ENCODE measurements at places on chromosomes 11 and 22.

DNA sequence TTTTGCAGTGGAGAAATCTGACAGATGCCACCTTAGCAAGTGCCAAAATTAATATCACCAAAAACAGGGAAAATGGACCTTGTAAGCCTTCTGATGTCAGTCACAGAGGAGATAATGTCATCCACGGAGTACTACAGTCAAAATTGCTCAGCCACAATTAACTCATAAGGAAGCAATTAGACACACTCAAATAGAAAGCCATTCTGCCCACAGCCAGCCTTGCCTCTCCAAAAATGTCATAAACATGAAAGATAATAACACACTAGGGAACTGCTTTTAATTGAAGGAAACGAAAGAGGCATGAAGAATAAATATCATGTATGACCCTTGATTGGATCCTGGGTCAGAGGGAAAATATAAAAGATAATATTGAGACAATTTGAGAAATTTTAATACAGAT, 505.6 kb upstream of the API5 start:
- DNase-seq: peak; percentile 30

DNA sequence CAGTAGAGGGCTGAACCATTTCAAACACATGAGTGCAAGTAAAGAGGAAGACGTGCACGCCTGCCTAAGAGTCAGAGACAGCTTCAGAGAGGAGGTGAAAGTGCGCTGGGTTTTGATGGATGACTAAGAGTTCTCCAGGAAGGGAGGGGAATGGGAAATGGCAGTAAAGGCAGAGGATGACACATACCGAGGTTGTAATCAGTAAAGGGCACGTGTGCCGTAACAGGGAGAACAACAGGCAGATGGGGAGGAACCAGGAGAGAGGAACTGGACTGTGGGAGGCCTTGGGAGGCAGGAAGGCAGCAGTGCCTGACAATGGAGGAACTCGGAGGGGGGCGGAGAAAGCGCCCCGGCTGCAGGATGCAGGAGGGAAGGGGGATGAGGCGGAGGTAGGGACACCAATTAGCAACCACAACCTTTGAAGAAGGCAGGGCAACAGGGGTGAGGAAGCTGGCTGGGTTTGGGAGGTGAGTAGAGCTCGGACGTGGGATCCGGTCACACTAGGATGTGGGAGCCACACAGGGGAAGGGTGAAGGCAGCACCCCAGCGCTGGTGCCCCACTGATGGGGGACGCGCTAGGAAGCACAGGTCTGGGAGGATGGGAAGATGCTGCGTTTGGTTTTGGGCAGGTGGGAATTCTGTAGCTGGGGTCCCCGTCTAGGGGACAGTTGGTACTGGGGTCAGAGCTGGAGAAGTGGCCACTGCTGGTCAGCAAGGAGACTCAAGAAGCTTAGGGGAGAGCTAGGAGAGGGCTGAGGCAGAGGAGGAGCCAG, 67.4 kb downstream of the SCUBE1 start:
- DNase-seq: no peak

DNA sequence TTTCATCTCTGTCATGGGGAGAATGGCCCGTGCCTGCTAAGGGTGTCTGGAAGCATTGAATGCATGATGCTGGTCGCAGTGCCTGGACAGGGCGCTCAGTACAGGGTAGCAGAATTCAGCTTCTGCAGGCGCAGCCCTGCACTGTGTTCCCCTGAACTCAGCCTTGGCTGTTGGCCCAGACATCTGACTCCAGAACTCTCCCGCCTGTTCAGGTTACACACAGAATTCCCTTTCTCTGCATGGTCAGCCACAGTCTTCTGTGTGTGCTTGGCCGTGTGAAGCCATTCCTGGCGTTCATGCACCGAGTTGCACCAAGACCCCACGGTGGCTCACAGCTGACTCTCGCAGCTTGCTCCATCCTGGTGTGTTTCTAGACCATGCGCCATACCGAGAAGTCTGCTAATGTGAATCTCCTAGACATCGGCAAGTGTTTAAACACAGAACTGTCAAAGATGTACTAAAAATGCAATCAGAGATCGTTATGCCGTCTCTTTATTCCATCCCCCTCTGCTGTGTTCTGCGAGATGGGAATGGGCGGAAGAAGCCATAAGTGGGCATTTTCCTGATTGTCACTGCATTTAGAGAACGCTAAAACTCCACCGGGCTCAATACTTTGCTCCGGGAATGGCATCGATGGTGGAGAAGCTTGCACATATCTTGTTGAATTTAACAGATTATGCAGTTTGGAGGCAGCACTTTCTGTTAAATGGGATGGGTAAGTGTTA, 55.6 kb downstream of the MPPED1 start:
- DNase-seq: no peak

GRCh38 chr11:130876931-130877915, 39.1 kb downstream of the SNX19 start:
- DNase-seq: no peak

DNA sequence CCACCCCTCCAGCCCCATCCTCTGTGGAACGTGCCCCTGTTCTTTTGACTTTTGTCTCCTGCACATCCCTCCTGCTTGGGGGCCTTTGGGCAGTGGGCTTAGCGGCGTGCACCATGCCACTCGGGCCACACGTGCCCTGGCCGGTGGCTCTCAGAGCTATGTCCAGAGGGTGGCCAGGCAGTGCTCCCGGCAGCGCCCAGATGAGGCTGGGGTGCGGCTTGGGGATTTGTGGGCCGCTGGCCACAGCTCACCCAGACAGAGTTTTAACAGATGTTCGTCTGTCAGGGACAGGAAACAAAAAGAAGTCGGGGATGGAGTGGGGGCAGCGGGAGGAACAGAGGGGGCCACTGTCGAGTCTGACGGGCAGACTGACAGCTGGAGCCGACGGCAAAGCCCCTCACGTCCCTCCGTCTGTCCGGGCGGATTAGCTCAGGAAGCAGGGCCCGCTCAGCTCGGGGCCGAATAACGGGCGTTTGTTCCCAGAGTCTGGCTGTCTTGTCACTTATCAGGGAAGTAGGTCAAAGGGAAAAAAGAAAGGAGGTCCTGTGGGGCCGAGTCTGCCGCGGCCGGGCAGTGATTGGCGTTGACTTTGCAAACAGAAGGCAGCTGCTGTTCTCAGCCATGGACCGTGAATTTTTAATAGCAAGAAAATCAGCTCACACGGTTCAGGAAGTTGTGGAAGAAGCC, 61.6 kb downstream of the LRP5 start:
- peak; percentile 96 for DNase-seq

GRCh38 chr22:17096071-17096470, 11.3 kb downstream of the IL17RA start:
- no peak for DNase-seq

- no peak for DNase-seq
These were observed 16.5 kb upstream of the TPBGL start for GRCh38 chr11:75223954-75224643.

DNA sequence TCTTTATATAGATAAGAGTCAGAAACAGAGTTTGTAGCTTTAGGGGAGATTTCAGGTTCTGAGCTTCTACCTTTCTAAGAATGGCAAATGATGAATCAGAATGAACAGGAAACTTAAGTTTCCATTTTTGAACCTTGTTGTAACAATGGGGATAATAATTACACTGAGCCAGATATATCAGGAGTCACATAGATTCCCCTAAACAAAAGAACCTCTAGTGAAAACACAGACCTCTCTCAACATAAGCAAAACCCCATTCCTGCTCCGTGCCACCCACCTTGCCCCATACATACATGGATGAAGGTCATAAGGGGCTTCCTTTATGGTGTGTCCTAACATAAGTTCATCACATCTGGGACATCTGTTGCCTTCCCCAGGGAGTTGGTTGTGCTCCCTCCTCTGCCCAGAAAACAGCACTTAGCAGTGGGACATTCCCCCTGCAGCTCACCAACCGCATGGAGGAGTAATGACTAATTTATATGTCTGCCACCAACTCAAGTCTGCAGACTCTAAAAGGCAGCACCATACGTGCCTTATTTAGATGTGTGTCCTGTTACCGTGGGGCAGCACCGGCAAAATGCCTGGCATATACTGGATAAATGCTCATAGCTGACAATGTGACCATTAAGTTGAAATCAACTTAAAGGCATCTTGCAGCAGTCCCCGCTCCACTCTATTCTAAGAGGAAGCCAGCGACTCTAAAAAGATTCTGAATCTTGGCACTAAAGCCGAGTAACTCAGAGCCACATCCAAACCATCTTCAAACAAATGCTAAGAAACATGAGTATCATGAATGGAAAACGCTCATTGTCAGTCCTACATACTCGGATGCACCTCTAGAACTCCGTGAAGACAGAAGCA, 8.0 kb downstream of the JAML start:
- DNase-seq: no peak

DNA sequence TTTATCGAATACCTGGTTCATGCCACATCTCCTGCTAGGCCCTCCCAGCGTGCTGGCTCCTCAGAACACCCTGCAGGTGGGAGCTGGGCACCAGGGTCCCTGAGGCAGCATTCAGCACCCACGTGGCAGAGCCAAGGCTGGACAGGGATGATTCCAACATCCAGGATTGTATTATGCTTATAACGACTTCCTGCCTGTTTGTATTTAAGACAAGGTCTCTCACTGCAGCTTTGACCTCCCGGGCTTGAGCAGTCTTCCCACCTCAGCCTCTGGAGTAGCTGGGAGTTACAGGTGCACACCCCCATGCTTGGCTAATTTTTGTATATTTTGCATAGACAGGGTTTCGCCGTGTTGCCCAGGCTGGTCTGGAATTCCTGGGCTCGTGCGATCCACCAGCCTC, 64.7 kb upstream of the WNT7B start:
- DNase-seq: no peak

DNA sequence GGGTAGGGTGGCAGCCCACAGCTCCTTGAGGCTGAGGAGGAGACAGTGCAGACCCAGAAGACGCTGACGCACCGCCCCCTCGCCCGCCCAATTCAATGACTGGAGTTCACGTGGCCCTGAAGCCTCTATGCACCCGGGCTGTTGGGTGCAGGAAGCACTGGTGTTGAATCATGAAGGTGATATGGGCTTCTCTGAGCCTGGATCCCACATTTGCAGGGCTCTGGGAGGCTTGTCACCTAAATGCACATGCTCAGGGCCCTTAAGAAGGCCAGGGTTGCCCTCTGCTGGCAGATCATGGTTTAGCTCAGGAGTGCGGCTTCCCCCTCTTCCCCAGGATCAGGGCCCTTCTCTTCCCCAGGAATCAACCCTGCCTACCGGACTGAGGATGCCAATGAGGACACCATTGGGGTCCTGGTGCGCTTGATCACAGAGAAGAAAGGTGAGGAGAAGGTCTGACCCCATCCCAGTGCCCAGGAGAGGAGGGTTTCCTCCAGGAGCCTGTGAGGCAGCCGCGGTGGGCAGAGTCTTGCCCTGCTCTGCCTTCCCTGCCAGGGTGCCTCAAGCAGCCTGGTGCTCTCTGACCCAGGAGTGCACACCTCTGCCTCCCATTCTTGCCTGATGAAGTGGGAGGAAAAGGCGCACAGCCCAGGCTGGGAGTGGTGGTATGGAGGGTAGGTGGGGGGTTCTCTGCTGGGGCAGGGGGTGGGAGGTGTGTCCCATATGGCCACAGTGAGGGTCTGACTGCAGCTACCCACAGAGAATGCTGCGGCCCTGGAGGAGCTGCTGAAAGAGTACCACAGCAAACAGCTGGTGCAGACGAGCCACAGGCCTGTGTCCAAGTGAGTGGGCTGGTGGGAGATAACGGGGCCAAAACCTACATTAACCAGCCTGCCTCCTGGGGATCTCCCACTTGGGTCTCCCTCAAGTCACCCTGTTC, 17.5 kb downstream of the RELT start:
- peak; percentile 92 for DNase-seq

DNA sequence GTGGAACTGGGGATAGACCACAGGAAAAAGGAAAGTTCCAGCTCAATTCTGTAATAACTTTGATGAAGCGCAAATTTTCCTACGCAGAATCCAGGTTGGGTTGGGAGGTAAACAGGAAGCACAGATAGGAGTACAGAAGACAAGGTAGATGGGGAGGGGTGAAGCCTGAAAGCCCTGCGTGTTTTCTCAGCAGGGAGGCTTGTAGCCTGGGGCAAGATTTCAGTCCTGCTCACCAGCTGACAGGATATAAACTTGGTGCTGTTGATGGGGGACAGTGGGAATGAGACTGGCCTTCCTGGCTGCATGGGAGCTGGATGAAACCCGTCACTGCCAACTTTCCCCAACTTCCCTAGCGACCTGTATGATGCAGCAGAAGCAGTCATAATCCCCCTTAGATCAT, 114.9 kb downstream of the ARHGAP32 start:
- DNase-seq: no peak

DNA sequence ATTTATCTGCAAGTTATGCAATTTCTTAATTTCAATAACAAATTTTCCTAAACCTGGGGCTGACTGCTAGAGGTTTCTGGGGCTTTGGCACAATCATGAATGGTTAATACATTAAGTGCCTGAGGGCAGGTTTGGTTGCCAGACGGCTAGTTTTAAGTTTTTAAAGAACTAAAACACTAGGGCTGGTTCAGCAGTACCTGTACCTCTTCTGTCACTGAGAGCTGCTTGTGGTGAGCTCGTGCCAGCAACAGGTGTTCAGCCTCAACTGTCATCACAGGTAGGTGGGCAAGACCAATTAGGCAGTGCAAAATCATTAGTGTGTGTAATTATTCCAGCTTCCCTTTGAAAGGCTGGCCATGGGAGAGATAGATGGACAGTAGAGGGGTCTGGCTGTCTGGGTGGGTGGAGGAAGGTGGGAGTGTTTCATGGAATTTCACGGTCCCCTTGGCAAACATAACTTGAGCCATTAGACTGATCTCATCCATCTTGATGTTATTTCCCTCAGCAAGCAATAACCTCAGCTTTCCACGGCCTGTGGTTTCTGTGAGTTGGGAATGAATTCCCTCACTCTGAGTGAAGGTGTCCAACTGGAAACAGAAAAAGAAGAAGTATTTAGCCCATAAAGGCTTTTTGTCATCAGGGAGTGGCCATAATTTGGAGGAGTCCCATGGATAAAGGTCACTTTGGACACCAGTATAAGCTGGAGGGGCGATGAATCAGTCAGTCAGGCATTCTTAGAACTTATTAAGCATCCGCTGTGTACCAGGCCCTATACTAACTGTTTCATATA, 114.8 kb downstream of the SNX19 start:
- peak; percentile 31 for DNase-seq

DNA sequence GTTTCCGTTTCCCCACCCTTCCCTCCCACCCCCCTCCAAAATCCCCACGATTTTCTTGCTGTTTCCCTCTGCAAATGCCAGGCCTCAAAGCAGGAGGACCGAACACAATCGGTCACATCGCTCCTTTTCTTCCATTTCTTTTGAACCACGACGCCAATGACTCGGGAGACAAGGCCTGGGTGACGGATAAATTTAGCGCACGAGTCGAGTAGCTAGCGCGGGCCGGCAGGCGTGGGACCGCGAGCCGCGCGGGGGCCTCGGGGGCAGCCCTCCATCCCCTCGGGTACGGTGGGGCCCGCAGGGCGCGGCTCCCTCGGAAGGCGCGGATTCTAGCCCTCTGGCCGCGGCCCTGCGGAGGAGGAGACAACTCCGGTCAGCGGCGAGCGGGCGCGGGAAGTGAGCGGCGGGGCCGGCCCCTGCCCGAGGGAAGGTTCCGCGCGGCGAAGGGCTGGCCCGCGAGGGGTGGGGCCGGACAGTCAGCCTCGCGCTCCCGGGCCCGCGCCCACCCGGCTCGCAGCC, 414 bp downstream of the JOSD1 start:
- no peak for DNase-seq

DNA sequence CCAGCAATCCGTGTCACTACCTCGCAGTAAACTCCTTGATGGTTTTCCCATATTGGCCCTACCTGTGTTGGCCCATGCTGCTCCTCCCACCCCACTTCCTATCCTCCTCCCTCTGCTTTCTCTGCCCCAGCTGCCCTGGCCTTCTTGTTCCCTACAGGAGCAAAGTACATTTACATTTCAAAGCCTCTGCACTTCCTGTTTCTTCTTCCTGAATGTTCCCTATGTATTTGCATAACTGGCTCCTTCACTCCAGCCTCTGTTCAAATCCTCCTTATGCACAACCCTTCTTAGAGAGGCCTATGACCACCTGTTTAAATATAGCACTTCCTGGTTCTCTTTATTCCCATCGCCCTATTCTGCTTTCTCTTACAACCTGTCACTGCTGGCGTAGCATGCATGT, 62.2 kb downstream of the PARVA start:
- DNase-seq: no peak
